LHCN-M2 (cell line): ENCODE measurements at places on chromosomes 5 and 9. TPM values are rescaled to one million over a fixed set of nuclear protein-coding genes. Genes with fewer than 3 reads are reported as not detected.

DNA sequence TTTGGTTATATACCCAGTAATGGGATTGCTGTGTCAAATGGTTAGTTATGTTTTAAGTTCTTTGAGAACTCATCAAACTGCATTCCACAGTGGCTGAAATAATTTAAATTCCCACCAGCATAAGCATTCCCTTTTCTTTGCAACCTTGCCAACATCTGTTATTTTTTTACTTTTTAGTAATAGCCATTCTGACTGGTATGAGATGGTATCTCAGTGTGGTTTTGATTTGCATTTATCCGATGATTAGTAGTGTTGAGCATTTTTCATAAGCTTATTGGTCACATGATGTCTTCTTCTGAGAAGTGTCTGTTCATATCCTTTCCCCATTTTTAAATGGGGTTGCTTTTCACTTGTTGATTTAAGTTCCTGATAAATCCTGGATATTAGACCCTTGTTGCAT, 435.7 kb upstream of the RIOK2 start:
- peak; percentile 47 for DNase-seq

- DNase-seq, result no peak
Measured at GRCh38 chr9:105858006-105858690, 163.8 kb downstream of the TMEM38B start.

- DNase-seq, result no peak
Measured at GRCh38 chr5:67235399-67236110, 39.0 kb upstream of the CD180 start.

- DNase-seq, result no peak
Measured at GRCh38 chr5:178383301-178383918, 150.8 kb upstream of the PHYKPL start.

GRCh38 chr5:91495699-91496098, 112.6 kb upstream of the ARRDC3 start:
- no peak for DNase-seq

- DNase-seq, result no peak
Measured at GRCh38 chr5:39185761-39186160, 33.6 kb downstream of the FYB1 start.

DNA sequence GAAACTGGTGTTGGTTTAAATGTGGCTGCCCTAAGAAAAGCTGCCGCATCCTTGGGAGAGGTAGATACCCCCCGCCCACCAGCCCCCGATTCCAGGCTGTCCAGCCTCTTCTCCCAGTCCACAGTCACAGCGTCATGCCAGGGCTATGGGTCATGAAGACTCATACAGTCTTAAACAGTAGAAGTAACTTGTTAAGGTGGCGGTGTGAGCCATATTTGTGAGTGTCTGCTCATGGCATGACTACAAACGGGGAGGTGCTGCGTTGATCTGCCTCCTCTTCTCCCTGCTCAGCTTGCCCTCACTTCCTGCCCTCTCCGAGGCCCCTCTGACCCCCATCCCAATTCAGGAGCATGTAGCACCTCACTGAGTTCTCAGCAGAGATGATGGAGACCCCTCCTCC, 20.8 kb downstream of the FGD3 start:
- DNase-seq, result no peak

DNA sequence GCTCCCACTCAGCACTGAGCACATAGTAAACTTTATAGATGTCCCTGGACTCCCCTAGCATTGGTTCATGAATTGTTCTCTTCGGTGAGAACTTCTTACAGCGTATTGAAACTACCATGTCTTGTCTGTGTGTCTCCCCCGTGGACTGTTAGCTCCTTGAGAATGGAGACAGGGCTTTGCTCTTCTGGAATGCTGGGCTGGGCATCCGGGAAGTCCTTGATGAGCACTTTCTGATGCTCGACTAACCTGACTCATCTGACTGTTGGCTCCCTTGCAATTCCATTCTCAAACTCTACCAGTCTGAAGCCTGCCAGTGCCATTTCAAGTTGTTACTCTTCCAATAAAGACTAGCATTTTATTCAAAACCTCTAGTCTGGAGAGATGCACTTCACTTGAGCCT, 15.0 kb upstream of the PFDN1 start:
- DNase-seq, result peak; percentile 62

SHISAL2B gene
- not detected in 2 replicates for total RNA-seq

IL7R gene
- 6.7 and 7.3 TPM in 2 replicates for total RNA-seq

SCGB3A2 gene
- not detected in 2 replicates for total RNA-seq

- peak; percentile 68 for DNase-seq
Measured at GRCh38 chr9:104907278-104907951, 20.5 kb downstream of the ABCA1 start.

KIF4B gene
- total RNA-seq, result 0.06 TPM in 2 replicates

DPYSL3 gene
- 55.9 and 66.9 TPM in 2 replicates for total RNA-seq

GRCh38 chr5:36644727-36645126, 38.3 kb downstream of the SLC1A3 start:
- peak; percentile 27 for DNase-seq

- no peak for DNase-seq
Measured at GRCh38 chr9:38761339-38761738, 41.4 kb upstream of the FAM240B start.

DNA sequence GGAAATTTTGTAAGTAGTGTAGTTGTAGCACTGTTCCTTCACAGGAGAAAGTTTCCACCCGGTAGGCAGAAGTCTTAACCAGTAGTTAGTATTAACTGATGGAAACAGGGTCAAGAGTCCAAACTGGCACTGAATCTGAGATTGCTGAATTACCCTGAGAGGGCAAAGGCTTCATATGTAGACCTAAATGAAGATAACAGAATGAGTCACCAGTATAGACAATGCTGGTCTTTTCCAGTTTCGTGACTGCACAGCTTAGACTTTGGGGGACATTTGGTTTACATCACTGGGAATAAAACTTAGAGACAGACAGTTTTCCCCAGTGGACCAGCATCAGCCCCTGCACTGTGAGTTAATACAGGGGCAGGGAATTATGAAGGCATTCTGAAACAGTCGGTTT, 60.5 kb downstream of the PCSK5 start:
- DNase-seq, result no peak

- no peak for DNase-seq
Measured at GRCh38 chr9:3951161-3951665, 348.7 kb downstream of the GLIS3 start.

DNA sequence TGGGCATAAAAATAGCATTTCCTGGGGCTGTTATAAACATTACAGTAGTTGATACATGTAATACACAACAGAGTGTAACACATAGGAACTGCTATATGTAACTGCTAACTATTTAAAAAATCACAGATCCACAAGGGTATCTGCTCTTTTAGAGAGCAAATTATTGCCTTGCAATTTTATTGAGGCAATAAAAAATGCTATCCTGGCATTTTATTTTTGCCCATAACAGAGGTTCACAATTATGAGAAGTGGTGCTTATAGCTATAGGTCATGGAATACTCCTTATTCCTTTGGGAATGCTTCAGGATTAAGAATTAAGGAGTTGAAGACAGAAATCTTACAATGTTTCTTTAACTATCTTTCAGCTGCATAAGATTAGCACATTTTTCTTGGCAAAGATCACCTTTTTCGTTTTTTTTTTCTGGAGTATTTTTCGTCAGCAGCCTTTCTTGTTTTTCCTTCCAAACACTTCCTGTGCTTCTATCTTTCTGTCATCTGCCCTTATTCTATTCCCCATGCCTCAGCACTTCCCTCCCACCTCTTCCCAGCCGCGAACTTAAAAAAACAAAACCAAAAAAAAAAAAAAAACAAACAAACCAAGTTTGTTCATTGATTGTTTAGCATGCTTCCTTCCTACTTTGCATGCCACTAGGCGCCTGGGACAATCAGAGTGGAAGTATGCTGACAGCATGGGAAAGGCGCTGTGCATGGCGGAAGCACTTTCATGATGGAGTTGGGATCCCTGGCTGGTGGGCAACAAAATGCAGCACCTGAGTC, 264.2 kb downstream of the MAST4 start:
- DNase-seq, result no peak

DNA sequence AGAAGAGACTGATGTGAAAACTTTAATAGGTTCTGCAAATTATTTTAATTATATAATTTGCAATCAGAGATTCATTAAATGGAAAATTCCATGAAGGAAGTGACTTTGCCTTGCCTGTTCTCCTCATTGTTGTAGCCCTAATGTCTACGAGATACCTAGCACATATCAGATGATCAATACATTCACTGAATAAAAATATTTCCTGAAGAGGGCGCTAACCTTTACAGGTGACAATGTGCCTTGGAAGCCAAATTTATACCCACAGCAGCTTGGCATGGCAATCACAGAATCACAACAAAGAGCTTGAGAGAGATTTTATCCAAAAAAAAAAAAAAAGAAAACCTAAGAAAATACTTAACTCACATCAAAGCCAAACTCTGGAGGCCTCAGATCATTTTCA, 17.4 kb downstream of the HAUS6 start:
- no peak for DNase-seq

GRCh38 chr5:160199410-160199911, 29.8 kb upstream of the FABP6 start:
- DNase-seq, result peak; percentile 32

DNA sequence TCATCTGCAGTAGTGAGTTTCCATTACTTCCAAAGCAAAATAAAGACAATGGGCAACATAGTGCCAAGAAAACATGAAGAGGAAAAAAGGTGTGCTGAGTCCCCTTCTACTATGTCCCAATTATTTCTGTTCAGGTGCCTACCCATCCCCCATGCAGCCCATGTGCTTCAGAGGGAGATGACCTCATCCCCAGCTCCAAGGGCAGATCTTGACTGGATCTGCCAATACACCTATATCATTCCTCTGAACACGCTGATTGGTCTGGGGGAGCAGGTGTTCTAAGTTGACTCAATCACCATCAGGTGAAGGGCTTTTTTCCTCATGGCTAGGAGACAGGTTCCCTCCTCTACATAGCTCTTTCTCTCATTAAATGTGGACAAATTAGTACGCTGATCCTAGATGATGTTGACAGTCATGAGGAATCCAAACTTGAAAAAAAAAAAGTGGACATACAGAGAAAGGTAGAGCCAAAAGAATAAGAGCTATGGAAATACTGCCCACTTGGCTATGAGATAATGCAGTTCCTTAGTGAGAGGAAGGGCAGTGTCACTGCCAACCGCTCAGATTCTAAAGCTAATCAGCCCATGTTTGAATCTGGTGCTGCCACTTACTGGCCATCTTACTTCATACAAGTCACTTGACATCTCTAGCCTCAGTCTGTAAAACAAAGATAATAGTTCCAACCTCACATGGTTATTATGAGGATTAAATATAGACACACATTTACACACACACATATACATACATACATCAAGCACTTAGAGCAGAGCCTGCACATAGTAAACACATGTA, 23.1 kb downstream of the PRELID2 start:
- peak; percentile 67 for DNase-seq

DNA sequence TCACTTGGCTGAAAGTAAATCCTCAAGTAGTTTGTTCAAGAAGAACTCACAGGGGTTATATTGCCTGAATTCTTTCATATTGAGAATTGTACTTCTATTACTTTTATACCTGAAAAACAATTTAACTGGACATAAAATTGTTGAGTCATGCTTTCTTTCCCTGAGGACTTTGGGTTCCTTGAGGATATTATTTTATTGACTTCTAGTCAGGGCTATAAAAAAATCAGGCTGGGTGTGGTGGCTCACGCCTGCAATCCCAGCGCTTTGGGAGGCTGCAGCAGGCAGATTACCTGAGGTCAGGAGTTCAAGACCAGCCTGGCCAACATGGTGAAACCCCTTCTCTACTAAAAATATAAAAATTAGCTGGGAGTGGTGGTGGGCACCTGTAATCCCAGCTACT, 17.9 kb upstream of the CDC42SE2 start:
- DNase-seq, result no peak

GRCh38 chr9:22342491-22343217, 104.0 kb upstream of the DMRTA1 start:
- DNase-seq, result peak; percentile 82

PCDHGA4 gene
- total RNA-seq, result 3.9 and 4.4 TPM in 2 replicates

DNA sequence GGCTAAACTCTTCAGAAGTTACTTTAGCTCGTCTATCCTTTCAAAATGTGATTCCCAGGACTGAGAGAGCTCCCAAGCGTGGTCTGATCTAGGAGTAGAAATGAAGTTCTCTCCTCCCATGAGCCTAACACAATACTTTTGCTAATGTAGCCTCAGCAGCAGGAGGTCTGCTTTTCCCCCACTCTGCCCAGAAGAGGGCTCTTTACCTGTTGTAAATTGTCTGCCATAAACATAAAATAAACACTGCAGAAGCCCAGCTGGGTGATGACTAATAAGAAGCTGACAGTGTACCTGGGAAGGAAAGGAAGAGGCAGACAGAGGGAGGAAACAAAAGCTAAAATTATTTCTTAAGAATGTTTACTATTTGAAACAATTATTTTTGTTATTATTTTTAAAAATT, 15.4 kb downstream of the SLC36A3 start:
- DNase-seq, result no peak

DNA sequence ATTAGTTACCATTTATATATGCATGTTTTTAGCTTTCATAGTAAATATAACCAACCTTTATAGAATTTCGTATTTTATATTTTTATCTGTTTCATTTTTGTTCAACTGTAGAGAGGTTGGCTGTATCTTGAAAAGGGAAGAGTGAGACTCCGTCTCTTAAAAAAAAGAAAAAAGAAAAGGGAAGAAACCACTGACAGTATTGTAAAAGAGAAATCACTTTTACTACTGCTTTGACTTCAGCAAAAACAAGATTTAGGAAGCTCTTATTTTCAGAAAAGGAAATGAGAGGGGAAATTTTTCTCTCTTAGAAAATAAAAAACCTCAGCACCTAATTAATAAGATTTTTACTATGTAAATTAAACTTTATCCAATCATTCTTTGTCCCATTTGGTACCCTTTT, 14.4 kb downstream of the POLK start:
- no peak for DNase-seq
